Activated T-cell treated with anti-CD3 and anti-CD28 coated beads for 24 hours (primary cell): ENCODE measurements at places on chromosomes 13 and 19.

- DNase-seq = no peak
Measured at GRCh38 chr13:112253631-112254030, 122.5 kb upstream of the SPACA7 start.

- DNase-seq = no peak
Measured at GRCh38 chr13:46643165-46643777, 90.3 kb downstream of the LRCH1 start.

- DNase-seq = no peak
Measured at GRCh38 chr19:57559008-57559403, 657 bp downstream of the ZNF550 start.

GRCh38 chr13:44778761-44779484 is 202.8 kb upstream of the TSC22D1 start:
- no peak for DNase-seq

DNA sequence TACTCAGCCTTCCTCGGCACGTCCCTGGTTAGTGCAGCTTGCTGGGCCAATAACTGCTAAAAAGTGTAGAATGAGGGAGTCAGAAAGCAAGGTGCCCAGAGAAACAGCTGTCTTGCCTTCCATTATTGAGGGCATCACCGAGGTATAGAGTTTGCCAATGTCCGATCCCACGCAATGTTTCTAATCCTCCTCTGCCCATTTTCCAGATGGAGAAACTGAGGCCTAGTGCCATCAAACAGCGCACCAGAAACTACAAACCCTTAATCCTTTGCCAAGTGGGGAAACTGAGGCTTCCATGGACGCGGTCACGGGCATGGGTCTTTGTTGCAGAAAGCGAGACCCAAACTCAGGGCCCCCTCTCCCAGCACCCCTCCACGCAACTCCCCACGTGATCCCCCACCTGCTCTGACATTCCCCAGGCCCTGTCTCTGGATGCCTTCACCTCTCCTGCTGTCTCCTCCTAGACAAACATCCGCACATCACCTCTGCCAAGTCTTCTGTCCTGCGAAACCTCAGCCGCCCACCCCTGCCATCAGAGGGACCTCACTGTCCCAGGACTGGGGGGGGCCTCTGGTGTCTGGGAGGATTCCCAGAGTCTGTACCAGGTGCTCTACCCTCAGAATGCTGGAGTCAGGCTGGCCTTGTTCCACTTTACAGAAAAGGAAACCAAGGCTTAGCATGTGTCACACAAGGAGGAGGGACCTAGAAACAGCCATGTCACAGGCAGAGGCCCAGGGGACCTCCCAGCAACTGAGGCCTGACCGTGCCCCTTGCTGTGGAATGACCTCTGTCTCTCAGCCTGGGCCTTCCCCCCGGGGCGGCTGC is 930 bp upstream of the PDE4C start:
- DNase-seq = no peak

DNA sequence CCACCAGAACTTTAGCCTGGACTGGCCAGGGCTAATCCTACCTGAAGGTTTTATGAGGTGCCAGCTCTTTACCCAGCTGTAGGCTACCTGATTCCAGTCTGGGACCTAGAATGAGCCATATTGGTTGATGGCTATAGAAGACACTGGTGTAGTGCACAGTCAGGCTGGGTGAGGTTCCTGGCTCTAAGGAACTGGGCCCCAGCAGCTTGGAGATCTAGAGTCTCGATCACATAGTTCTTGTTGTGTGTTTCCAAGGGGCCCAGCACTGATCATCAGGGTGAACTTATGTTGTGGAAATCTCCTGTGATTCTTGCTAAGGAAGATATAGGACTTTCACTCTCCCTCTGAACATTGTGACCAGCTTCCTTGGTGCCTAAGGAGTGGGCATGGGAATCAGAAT is 236.3 kb downstream of the ZNF536 start:
- no peak for DNase-seq

DNA sequence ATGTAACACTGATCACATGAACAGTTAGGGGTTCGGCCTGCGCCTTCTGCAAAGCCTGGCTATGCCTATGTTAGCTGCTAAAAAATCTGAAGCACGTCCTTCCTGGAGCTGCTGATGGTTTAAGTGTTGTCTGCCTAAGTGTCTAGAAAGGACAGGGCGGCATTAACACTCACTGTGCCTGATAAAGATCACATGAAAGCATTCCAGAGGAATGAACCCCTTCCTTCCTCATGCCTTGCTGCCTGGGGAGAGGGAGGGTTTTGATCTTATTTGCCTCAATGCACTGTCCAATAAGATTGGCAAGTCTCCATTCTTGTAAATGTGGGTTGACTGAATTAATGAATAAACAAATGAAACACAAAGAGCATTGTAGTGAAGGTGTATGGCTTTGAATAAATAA is 5.2 kb downstream of the DOCK9 start:
- DNase-seq = no peak

DNA sequence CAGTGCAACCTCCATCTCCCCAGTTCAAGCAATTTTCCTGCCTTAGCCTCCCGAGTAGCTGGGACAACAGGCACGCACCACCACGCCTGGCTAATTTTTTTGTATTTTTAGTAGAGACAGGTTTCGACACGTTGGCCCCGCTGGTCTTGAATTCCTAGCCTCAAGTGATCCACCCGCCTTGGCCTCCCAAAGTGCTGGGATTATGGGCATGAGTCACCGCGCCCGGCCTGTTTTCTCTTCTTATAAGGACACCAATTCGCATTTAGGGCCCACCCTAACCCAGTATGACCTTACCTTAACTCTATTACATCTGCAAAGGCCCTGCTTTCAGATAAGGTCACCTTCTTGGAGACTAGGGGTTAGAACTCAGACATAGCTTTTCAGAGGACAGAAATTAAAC is 35.1 kb downstream of the TMEM161A start:
- no peak for DNase-seq

DNA sequence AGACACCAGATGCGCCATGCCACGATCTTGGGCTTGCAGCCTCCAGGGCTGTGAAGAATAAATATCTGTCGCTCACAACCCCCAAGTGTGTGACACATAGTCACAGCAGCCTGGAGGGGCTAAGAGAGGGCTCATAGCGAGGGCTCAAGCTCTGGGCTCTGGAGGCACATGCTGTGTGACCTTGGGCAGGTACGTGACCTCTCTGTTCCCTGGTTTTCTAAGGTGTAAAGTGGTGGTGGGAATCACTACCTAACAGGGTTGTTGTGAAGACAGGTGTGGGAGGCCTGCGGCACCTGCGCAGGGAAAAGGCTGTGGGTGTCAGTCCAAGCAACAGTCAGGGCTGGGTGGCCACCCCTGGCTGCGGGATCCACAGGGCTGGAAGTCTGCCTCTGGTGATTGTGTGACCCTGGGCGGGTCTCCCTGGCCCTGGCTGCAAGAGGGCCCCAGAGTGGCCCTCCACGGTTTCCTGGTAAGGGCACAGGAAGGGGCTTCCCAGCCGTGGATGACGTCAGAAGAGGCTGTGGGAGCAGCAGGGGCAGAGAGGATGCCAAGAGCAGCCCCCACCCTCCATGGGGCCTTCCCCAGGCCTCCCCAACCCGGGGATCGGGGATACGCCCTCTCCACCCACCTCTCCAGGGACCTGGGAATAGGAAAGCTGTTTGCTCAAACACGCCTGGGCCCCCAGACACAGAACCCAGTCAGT is 218.8 kb upstream of the SGCG start:
- no peak for DNase-seq

- DNase-seq = no peak
Measured at GRCh38 chr13:37106642-37107041, 1.2 kb upstream of the CSNK1A1L start.

DNA sequence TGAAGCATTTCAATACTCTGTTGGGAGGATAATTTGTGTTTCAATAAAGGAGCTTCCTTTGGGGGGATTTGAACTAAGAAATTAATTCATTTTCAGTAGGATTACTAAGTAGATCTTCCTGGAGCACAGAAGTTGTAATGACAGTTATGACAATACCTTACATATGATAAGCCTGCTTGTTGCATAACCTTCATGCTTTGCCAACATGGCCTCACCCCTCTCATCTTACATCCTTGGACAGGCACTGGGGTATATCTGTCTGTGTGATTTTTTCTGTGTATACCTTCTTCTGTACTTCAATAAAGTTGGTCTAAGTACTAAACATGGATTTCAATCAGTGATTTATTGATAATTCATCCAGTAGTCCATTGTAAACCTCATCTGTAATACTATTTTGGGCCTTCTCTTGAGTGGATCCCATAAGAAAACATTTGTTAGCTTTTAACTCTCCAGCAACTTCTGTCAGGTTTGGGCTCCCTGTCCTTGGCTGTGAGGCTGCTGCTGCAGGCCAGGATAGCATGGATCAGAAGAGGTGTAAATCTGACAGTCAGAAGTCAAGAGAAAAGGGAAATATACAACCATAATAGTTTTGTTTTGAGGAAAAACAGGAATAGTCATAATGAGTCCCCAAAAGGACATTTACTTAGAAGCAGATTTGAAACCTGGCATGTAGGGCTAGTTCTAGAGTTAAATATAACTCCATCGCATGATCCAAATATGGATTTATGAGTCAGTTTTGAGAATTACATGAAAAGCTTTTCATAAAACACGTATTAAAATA is 422.2 kb downstream of the KLF5 start:
- no peak for DNase-seq

DNA sequence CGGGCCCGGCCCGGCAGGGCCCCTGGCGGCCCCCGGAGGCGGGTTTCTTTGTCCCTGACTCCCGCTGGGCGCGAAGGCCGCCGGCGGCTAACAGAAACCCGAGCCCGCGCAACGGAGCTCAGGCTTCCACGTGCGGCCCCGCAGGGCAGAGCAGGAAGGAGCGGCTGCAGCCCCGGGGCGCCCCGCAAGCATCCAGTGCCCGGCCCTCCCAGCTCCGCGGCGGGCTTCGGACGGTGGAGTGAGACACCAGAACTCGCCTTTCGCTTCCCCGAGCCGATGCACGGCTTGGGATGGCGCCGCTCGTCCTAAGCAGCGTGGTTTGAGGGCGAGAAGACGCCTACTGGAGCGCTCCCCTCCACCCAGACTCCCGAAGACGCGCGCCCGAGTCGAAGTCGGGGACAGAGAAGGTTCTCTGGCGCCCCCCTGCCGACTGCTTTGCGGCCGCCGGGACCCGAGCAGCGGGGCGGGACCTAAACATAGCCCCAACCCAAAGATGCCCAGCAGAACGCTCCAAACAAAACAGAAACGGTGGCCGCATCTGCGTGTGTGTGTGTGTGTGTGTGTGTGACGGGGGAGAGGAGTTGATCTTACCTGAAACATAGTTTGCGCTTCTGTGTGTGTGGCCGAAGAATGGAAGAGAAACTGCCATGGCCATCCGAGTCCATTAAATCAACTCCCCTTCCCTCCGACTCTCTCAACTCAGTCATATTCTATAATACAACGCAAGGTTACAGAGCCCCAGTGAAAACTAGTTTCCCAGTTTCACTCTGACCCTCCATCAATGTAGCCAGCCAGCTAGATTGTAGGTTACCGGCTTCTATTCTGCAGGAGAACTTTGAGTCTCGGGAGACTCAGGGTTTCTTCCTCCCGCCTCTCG is 629 bp upstream of the FGF9 start:
- no peak for DNase-seq

DNA sequence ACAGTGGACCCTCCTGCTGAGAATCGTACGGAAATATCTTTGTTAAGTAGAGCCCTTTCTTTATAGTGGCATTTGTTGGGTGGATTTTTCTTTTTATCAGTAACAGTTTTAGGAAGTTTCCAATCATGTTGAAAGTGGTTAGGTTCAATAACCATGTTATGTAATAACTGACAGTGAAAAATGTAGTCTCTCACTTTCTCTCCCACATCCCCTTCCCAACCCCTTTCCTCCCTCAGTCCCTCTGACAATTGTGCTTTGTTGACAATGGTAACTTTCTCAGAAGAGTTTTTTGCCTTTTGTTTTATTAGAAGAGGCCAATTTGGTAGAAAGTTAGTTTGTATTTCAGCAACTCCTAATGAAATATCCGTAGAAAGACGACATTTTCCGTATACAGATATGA is 77.8 kb upstream of the SLAIN1 start:
- DNase-seq = no peak

DNA sequence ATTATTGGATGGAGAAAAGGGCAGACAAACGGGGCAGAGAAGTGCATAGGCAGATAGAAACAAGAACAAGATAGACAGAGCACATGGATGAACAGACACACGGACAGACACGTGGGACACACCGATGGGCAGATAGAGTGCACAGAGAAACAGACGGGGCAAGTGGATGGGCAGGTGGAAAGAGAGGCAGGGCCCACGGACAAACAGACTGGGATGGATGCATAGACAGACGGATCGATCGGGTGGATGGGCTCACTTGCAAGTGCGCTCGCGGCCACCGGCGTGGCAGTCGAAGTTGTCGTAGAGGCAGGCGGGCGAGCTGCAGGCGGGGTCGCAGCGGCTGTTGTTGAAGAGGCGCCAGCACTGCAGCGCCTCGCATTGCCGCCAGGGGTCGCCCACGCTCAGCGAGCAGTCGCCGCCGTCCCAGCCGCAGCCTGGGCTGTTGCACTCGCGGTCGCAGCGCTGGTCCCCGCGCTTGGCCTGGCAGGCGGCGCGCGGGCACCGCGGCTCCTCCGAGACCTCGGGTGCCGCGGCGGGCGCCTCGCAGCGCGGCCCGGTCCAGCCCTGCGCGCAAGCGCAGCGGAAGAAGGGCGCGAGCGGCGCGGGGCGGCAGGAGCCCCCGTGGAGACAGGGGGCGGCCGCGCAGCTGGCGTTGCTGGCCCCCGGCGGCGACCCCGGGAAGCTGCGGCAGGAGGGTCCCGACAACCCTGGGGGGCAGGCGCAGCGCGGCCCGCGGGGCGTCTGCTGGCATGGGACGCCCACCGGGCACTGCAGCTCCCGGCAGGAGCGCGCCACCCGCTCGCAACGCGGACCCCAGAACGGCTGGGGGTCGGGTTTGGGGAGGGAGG is 23.3 kb downstream of the NOTCH3 start:
- peak; percentile 78 for DNase-seq
